ENCODE measurements at places on chromosomes 3 and 15.

DNA sequence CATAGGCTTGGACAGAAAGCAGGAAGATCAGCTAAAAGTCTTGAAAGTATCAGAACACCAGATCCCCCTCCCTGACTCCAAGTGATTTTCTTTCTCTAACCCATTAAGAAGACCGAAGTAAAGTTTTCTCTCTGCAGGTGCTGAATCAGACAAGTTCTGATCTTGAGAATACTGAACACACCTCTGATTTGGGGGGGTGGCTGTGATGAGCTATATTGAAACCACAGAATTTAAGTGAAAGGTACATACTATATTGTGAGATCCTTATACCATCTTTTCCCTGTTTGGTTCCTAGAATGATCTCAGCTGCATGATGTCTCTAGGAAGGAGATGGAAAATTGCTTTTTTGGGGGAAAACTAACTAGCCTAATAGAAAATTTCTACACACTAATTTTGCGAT lies 196.0 kb downstream of the DIPK2A start:
- no peak for DNase-seq

DNA sequence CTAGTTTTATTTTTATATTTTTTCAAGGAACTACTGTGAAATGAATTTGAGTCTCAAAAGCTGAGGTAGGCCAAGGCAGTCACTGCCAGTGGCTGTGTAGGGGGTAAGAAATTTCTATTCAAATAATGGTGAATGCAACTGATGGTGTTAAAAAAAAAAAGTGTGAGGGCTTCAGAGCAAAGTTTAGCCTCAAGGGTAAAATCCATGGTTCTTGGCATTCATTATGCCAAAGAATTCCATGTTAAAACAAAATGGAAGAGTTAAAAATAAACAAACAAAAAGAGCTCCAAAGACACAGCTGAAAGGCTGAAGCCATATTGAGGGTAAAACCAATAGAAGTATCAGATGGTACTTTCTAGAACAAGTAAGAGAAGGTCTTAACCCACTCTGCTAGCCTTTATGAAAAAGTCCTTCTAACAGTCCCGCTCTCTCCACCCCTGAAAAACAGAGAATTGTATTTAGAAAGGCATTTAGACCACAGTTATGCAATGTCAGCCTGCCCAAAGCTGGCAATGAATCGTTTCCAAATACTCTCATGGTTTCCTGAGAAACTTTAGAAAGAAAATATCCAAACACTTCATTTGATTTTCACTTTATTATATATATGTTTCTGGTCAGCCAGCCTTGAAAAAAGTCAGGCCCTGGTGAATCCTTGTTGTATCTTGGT lies 158.4 kb upstream of the GMNC start:
- no peak for DNase-seq

- DNase-seq, result no peak
These were observed 18.3 kb downstream of the TRH start for GRCh38 chr3:129992781-129993180.

- no peak for DNase-seq
These were observed 112.5 kb downstream of the ZNF385D start for GRCh38 chr3:21638488-21638887.

DNA sequence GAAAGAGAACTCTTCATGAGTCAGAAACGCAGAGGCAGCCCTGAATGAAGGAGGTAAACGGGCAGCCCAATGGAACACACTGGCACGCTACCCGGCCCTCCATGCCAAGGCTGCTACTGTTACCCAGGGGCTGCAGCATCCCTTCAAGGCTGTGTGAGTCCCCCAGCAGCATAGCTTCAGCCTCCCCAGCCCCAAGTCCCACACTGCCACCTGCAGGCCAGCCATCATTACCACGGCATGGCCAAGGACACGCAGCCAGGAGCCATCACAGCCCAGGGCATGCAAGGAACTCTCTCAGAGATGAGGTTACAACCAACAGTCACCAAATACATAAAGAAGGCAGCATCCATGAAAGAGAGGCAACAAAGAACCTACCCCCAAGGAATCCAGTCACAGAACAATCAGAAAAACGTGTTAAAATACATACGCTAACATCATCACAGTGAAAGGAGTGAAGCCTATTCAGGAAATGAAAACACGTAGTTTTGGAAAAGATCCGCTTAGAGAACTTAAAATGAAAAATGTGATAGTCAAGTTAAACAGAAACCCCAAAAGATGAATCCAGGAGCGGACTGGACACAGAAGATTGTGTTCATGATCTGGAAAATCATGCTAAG lies 22.4 kb downstream of the PLA2G4F start:
- DNase-seq, result no peak

- DNase-seq, result no peak
These were observed 222.2 kb downstream of the CLSTN2 start for GRCh38 chr3:140157161-140157560.

DNA sequence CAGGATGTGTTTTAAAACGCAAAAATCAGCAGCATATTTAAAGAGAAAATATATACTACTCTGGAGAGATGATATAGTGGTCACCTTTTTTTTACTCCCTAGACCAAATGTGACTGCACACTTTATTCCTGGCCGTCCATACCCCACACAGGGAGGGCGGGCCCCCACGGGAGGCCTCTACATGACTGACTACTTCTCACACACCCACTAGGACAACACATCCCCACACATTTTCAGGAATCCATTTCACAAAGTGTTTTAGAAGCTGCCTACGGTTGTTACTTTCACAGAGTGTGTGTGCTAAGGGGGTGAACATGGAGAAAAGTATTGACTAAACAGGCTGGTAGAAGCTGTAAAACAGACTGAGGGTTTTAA lies 67.9 kb downstream of the CHSY1 start:
- DNase-seq, result no peak

GRCh38 chr3:14525685-14526631 lies 14.2 kb downstream of the GRIP2 start:
- no peak for DNase-seq

GRCh38 chr3:194212845-194213331 lies 76.9 kb downstream of the HES1 start:
- no peak for DNase-seq

GRCh38 chr15:22968366-22968765 lies 11.8 kb downstream of the CYFIP1 start:
- no peak for DNase-seq
